ENCODE measurements at places on chromosomes 7 and 10.

DNA sequence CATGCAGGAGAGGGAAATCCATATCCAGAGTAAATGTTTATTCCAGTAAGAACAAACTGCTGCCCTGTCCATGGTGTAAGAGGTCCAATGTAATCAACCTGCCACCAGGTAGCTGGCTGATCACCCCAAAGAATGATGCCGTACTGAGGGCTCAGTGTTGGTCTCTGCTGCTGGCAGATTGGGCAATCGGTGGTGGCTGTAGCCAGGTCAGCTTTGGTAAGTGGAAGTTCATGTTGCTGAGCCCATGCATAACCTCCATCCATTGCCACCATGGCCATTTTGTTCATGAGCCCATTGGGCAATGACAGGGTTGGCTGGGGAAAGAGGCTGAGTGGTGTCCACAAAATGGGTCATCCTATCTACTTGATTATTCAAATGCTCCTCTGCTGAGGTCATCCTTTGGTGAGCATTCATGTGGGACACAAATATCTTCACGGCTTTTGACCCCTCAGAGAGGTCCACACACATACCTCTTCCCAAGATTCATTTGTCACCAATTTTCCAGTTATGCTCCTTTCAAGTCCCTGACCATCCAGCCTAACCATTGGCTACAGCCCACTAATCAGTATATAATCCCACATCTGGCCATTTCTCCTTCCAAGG lies 23.3 kb upstream of the PAPSS2 start:
- no peak for DNase-seq

DNA sequence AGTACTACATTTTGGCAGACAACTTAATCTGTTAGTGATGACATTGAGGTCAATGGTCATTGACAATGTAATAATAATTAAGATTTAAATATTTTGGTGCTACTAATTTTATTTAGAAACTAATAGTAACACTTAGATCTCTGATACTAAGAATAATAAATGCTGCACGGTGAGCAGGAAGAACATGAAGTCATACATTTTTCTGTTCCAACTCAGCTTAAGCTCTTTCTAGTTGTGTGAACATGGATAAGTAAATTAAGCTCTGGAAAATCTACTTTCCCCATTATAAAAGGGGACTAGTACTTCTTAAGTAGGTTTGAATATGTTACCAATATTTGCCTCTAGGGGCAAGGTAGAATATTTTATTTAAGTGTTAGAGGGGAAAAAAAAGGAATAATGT lies 65.9 kb upstream of the MEOX2 start:
- no peak for DNase-seq

DNA sequence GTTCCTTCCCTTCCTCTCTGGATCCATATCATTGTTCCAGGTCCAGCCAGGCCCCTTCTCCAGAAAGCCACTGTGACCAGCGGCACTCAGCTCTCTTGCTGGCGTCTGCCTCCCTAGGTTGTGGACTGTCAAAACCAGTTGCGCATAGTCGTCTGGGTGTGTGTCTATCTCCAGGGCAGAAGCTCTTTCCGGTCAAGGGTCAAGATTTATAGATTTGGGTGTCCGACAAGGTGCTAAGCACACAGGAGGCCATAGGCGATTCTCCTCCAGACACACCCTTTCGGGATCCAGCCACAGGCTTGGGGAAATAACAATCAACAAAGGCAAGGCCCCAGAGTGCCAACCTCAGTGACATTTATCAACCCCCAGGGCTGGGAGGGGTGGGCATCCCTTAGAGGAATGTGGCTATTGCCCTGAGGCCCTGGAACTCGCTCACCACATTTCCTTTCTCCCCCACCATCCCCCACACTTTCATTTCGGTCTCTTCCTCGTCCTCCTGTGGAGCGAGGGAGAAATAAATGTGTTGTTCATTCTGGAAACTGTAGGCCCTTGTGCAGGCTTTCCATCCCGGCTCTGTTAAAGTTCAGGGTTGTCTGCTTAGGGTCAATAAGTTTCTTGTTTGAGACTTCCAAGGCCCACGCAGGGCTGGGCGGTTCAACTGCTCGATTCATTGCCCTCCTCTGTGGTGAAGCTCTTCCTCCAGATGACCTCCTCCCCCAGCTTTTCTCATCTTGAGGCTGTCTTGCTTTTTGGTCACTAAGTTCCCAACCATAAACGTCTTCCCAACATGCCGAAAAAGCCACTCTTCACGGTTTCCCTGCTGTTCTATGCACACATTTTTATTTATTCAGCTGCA lies 57.9 kb downstream of the AFAP1L2 start:
- DNase-seq = no peak

DNA sequence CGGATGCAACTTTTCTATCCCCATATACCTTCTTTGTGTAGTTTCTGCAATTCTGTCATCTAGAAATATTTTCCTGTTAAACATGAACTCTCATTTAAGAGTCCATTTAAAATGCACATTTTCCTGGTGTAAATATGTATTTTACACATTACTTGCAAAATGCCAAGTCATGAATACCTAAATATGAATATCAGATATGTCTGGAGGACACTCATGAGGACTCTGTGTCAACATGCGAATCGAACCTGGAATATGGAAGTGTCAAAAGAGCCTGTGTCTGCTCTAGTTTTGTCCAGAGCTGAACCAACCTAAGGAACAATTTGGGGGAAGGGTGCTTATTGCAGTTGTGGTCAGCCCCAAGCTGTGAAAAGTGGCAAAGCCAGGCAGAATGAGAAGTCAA lies 163.7 kb upstream of the CELF2 start:
- DNase-seq = no peak

GRCh38 chr10:123517426-123517825 lies 148.7 kb upstream of the GPR26 start:
- no peak for DNase-seq

DNA sequence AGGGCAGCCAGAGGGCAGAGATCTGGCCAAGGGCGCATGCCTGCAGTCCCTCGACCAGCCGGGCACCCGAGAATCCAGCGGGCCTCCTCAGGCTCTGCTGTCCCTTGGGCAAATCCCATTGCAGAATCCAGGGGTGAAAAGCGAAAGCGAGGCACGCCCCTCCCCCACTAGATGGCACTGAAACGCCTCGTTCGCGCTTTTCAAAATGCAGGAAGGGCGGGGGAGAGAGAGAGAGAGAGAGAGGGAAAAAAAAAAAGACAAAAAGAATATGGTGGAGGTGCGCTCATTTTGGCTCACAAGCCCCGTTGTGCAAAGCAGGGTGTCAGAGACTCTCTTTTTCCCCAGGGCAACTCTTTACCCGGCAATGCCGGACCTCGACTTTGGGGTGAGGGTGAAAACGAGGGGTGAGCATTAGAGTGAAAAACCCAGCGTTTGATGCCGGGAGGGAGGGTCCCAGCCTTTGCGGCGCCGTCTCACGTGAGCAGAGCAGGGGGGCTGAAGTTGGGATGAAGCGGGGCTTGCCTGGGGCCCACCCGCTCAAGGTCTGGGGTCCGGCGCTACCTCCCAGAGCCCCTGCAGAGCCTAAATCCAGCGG lies 2.5 kb upstream of the TMEM178B start:
- DNase-seq = peak; percentile 72

DNA sequence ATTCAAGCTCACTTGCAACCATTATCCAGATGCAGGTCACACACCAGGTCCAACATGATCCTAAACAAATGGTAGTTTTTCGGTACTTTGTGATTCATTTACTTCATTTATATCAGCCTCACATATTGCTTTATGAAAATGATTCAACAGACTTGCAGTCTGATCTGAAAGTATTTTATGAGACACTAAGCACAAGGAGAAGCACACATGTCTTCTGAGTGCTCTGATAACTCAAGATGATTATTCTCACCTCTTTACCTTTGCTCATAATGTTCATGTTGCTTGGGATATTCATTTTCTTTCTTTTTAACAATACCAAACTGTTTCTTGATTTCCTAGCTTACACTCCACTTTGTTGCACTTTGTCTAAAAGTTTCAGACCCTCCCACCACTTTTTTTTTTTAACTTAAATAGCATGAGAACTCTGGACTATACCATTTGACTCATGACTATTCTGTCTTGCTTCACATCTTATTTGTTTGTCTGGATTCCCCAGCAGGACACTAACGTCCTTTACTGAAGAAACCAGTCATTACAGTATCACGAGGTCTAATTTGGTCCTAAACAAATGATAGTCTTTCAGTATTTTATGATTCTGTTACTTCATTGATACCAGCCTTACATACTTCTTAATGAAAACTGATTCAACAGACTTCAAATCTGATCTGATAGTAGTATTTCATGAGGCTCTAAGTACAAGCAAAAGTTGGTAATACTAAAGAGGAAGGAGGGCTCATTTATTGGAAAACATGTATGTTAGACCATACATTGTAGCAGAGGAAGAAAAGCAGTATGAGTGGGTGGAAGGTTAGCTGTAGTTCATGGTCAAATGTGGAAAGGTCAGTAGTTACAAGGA lies 171.8 kb upstream of the AHR start:
- DNase-seq = no peak

DNA sequence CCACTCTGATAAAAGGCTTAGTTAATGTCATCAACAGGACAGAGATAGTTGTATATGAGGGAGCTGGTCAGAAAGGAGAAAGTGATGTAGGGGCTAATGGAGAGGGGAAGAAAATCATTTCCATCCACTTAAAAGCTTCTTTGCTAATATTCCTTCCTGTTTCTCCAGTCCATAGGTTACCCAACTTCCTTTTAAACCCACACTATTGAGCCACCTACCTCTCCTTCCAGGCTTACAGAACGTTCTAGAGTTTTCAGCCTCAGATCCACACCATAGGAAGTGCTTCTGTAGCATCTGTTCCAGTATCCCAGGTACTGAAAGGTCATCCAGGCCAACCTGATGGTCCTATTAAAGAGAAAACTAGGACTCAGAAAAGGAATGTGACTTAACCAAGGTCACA lies 28.2 kb downstream of the STRIP2 start:
- DNase-seq = no peak

DNA sequence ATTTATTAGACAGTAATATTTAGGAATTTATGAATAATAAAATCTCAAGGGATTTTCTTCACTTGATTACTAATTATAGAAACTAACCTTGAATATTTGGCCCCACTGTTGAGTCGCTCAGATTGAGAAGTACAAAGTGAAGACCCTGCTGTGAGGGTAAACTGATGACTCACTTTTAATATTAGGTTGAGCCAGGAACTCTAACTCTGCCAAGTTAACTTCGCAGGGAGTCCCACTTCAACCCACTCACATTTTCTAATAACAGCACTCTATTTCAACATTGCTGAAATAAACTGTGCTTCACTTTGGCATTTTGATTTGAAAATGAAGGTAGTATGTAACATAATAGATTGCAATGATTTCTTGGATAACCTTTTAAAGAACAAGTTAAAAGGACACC lies 200.7 kb downstream of the POLR1F start:
- DNase-seq = no peak

GRCh38 chr7:25851332-25852210 lies 300.4 kb upstream of the NFE2L3 start:
- DNase-seq = peak; percentile 79

GRCh38 chr7:132023466-132023865 lies 467.0 kb upstream of the PODXL start:
- no peak for DNase-seq

- no peak for DNase-seq
These were observed 60.2 kb downstream of the VCL start for GRCh38 chr10:74058071-74058470.

DNA sequence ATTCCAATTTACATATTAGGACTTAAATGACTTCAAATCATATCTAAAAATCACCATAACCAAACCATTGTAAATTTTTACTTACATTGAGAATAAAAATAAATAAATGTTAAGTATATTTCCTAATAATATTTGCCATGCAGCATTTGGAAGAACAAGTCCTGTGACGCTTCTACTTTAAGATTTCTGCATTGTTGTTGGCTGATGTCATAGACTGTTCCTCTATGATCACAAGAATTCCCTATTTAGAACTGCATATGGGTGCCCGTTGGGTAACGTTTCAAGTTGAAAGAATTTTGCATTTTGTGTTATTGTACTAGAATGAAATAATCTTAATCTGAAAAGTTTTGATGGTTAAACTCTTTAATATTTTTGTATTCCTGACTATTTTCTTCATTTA lies 5.1 kb upstream of the ITGB1 start:
- DNase-seq = no peak

DNA sequence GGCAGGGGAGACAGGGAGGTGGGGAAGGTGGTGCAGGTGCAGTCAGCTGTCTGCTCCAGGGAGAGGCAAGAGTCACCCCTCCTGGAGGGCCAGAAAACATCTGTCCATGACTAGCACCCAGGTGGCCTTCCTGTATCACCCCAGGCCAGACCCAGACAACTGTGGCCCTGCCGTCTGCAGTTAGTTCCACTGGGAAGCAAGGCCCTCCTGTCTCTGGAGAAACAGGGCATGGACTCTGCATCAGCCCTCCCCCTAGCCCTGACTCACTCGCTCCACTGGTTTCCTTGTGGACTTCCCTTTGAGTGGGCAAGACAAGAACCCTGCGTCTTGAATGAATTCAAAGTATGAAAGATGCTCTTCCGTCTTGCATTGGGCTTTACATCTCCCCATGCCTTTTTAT lies 12.6 kb downstream of the TBATA start:
- no peak for DNase-seq

- DNase-seq = no peak
These were observed 48.4 kb upstream of the GNA12 start for GRCh38 chr7:2892549-2892948.

DNA sequence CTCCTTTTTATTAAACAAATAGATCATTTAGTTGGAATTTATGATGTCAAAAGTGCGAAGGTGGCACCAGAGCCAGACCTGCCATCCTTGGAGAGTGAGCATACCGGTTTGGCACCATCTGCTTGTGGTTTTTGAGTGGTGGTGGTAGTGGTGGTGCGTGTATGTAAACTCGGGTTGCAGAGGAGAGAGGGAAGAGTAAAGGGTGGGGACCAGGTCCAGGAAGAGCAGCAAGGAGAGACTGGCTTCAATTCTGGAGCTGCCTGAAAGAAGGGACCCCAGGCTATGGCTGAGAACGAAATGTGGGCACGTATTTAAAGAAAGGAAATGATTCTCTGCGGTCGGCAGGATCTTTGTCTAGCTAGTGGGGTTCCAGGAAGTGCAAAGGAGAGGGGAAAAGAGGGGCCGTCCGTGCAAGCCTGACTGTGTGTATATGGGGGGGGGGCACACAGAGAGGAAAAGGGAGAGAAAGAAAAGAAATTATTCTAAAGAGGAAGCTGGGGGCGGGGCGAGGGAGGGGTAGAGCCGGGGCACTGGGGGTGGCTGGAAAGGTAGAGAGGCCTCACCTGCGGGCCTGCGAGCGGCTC lies 448 bp upstream of the GOLGA7B start:
- peak; percentile 8 for DNase-seq

Measured in activated T-cell treated with anti-CD3 and anti-CD28 coated beads, Interleukin-2, amount 50 U/mL, for 72 hours (primary cell).